ENCODE measurements at places on chromosomes 3 and 15.

DNA sequence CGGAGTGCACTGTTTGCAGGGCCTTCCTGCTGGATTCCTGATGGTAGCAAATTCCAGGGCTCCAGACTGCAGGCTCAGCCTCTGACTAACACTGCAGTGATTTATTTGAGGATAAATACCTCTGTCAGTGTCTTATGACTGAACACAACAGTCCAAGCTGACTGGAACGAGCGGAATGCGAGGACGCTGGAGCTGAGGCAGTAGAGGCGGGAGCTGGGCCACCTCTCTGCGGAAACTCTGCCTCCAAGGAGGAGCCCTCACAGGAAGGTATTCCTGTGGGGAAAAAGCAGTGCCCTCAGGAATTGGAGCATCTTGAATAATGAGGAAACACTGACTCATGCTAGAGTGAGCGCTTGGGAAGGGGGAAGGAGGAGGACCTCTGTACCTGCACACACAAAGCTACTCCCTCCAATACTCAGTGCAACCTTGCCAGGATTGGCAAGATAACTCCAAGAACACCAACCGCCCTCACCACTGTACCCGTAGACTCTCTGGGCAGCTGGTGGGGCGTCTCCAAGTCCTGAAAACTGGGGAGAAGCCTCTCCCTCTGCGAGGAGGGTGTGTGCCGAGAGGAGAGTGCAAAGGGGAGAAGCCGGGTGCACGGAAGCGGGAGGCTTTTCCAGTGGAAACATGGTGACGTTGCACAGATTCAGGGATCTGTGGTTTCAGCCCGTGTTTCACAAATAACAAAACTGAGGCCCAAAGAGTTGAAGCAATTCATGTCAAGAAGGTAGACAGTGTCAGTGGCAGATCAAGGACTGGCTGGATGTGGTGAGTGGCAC lies 43.0 kb downstream of the VGLL4 start:
- DNase-seq: no peak

GRCh38 chr3:30664884-30665283 lies 58.5 kb downstream of the TGFBR2 start:
- no peak for DNase-seq

GRCh38 chr3:27673701-27674100 lies 48.4 kb downstream of the EOMES start:
- DNase-seq: no peak

DNA sequence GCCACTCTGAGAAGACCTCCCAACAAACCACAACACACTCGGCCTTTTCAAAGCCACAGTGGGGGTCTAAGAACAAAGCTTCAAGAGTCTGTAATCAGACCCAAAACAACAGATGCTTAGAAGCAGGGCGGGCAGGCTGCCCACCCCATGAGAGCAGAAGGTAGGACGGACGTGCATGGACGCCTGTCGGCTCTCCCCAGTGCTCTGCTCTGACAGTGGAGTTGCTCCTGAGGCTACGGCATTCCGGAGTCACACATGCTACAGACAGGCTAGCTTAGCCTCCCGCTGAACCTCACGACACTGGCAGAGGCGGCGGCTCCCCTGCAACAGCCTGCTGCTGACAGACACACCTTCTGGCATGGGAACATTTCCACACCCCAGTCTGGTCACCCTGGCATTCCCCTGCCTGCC lies 33.5 kb downstream of the SLCO2A1 start:
- no peak for DNase-seq

GRCh38 chr3:187011915-187012314 lies 81.6 kb downstream of the ST6GAL1 start:
- DNase-seq: no peak

GRCh38 chr3:152434142-152434541 lies 165.4 kb downstream of the MBNL1 start:
- no peak for DNase-seq

DNA sequence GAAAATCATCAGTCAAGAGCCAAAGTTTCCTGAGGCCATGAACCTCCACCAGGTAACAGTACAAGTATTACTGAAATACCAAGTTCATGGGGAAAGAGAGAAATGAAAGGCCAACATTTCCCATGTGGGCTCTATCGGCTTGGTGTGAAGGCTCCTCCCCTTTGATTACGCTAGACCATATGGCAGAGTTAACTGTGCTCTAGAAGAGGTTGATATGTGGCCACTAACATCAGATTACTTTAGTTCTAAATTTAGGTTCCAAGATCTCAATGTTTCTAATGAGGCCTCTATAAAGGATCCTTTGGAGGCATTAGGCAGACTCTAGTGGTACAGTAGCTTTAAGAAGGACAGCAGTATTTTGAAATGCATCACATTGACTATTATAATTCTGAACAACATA lies 127.1 kb downstream of the SEMA6D start:
- DNase-seq: no peak

GRCh38 chr3:72080095-72080494 lies 295.1 kb upstream of the PROK2 start:
- DNase-seq: no peak
